Adrenal gland (tissue), 19 donors: ENCODE measurements at places on chromosomes 11 and 22. TPM values are rescaled to one million over a fixed set of nuclear protein-coding genes. Genes with fewer than 3 reads are reported as not detected.

The PHOX2A gene
- 68.9 TPM for polyA plus RNA-seq

The OVOL1 gene
- polyA plus RNA-seq: not detected

The MAJIN gene
- polyA plus RNA-seq: not detected

The CARS1 gene
- polyA plus RNA-seq: 31.1 TPM

The BRSK2 gene
- polyA plus RNA-seq: 24.5 TPM

The RAB6A gene
- polyA plus RNA-seq: 27.8 TPM

The SMC1B gene
- not detected for polyA plus RNA-seq

The FAT3 gene
- 0.07 TPM for polyA plus RNA-seq

The ASPHD2 gene
- 0.40 TPM for polyA plus RNA-seq

The GNAZ gene
- polyA plus RNA-seq: 14.4 TPM

The TTLL8 gene
- not detected for polyA plus RNA-seq

The RIBC2 gene
- polyA plus RNA-seq: 0.64 TPM

The DEUP1 gene
- polyA plus RNA-seq: 0.84 TPM

The ISX gene
- polyA plus RNA-seq: not detected

The DDI1 gene
- not detected for polyA plus RNA-seq
